Gastrocnemius medialis (tissue), 4 donors: ENCODE measurements at places on chromosomes 2 and 18. TPM values are rescaled to one million over a fixed set of nuclear protein-coding genes. Genes with fewer than 3 reads are reported as not detected.

RTP5 gene
- not detected for total RNA-seq

NHEJ1 gene
- total RNA-seq, result 27.0 TPM

UCN gene
- not detected for total RNA-seq

USP14 gene
- 45.2 TPM for total RNA-seq

CIB4 gene
- total RNA-seq, result not detected

PDCL3 gene
- 25.2 TPM for total RNA-seq

HPCAL1 gene
- 38.4 TPM for total RNA-seq

NYAP2 gene
- 1.7 TPM for total RNA-seq

BMP10 gene
- total RNA-seq, result not detected

TTC21B gene
- total RNA-seq, result 13.0 TPM

CAPN14 gene
- not detected for total RNA-seq

IHH gene
- total RNA-seq, result not detected

DNA sequence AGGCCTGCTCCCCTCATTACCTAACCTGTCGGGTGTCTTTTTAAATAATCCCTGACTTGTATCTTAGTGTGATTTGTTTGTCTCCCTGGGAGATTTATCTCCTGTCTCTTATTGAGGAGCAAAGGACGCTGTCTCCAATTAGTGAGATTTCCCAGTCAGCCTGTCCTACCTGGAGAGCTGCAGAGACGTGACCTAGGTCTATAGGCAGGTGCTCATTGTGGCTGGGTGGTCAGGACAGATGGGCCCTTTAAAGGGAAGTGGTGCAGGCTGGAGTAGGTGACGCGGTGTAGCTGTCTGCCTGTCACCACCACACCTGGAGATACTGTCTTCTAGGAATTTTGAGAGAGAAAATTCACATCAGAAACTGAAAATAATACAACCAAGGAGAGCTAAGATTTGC, 28.0 kb downstream of the PLB1 start:
- no peaks in the 10 kb centered on the region for H3K36me3 ChIP-seq
- H3K4me1 ChIP-seq, result peaks cover 17% of the 10 kb centered on the region
- H3K4me3 ChIP-seq, result no peak overlapping the region
- no peak overlapping the region for H3K27ac ChIP-seq
- no peaks in the 10 kb centered on the region for H3K27me3 ChIP-seq
- no peak for DNase-seq

DNA sequence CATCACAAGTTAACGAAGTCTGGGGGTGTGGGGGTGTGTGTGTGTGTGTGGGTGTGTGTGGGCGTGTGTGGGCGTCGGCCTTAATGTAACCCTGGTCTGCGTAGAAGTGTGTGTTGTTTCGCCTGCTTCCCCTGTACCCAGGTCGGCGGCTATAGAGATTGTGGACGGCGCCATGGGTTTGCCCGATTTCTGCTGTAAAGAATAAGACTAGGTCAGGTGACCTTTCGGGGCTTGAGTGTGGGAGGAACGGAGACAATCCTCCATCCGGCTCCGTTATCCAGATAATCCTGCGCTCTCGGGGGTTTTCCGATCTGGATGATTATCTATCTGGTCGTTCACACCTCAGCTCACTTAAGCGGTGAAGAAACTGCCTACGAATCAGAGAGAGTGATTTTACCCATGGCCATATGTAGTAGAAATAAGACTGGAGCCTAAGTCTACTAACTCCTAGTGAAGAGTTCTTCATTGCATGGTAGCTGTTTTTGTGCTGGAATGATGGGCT, 543 bp downstream of the HADHB start:
- H3K36me3 ChIP-seq, result no peaks in the 10 kb centered on the region
- H3K4me1 ChIP-seq, result peaks cover 50% of the 10 kb centered on the region
- H3K4me3 ChIP-seq, result peak overlapping the region; percentile 94

DNA sequence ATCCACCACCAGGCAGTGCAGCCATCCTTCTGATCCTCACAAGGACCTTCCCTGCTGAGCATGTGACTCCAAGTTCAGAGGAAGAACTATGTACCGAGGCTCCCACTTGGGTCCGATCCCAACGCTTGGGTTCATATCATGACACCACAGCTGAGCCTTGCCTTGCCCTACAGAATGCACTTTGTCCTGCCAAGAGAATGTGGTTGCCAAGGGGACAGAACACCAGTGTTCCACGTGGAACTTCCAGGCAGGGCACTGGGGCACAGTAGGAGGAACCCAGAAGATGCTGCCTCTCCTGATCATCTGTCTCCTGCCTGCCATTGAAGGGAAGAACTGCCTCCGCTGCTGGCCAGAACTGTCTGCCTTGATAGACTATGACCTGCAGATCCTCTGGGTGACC, at the start of gene TEX51:
TEX51 (plus strand) TSS at position 255 of the 400 bp plus-strand sequence; CDS start at position 284, 29 bp downstream.
- no peak for DNase-seq
- H3K4me3 ChIP-seq, result no peak within 1 kb of the TSS
- no peak within 1 kb of the TSS for H3K27ac ChIP-seq
- no peaks in the 10 kb centered on the region for H3K36me3 ChIP-seq
- H3K4me1 ChIP-seq, result no peaks in the 10 kb centered on the region

- H3K4me3 ChIP-seq, result peak overlapping the region; percentile 97
- H3K27me3 ChIP-seq, result no peaks in the 10 kb centered on the region
- H3K4me1 ChIP-seq, result peaks cover 59% of the 10 kb centered on the region
Measured at GRCh38 chr2:202036601-202037037, 3.0 kb downstream of the FZD7 start.

DNA sequence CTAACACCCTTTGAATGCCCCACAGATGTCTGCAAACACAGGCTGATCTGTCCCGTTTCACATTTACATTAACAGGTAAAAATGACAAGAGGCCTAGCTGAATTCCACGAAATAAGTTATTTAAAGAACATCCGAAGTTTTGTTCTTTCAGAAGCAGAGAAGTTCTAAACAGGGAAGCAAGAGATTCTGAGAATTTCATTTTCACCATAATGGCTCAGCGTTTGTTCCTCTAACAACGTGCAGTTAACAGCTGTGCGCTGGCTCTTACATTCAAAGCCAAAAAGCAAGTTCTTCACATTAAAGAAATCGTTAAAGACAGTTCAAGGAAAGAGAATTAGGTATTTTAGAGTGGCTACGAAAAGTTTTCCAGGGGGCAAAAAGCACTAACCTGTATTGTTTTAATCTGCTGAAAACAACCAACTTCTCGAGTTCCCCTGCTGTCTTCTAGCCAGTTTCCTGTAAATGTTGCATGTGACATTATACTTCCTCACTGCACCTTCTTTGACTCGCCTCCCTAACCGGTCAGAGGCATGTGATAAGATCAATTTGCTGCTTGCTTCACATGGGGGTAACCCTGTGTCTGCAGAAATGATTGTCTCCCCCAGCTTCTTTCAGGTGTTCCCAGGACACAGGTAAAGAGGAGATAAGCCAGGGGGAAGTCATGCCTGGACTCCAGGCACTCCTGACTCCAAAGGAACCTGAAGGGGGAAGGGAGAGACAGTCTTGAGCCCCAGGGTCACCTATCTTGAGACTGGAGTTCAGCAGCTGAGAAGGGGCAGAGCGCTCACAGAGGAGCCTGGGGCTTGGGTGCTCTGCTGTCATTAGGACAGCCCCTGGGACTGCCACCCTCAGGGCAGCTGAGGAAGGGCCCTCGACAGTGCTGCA, 36.8 kb upstream of the WIPF1 start:
- peak overlapping the region; percentile 31 for H3K4me3 ChIP-seq
- H3K36me3 ChIP-seq, result no peaks in the 10 kb centered on the region
- H3K27ac ChIP-seq, result peak overlapping the region; percentile 43
- H3K4me1 ChIP-seq, result peaks cover 8% of the 10 kb centered on the region
- no peaks in the 10 kb centered on the region for H3K27me3 ChIP-seq

GRCh38 chr2:196328088-196328680, 156.8 kb upstream of the STK17B start:
- H3K27ac ChIP-seq, result no peak overlapping the region
- no peaks in the 10 kb centered on the region for H3K27me3 ChIP-seq
- H3K4me1 ChIP-seq, result no peaks in the 10 kb centered on the region
- no peaks in the 10 kb centered on the region for H3K36me3 ChIP-seq
- no peak overlapping the region for H3K4me3 ChIP-seq
- no peak for DNase-seq

DNA sequence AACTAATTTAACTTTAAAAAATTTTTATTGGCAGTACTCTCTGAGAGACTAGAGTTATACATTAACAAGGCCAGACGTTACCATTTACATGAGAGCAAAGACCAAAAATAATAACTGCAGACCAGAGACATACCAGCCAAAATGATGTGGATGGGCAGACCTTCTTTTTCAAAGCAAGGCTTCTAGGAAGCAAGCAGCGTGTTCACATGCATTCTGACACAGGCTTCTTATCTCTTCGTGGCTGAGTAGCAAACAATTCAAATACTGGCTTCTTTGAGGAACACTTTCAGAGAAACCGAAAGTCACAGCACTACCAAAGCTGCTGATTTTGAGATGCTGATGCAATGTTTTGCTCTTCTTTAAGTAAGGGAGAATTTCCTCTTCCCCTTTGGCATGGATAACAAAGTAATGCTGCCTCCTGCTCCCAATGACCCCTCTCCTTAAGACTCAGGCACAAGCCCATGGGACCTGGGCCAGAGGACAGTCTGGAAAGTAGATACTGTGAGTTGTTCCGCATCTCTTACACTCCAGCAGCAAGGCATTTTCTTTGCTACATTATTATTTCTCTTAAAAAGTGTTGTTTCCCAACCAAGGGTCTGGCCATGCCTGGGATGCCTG, 181.9 kb downstream of the MREG start:
- peaks cover 27% of the 10 kb centered on the region for H3K4me1 ChIP-seq
- no peak for DNase-seq
- peak overlapping the region; percentile 44 for H3K27ac ChIP-seq
- H3K27me3 ChIP-seq, result no peaks in the 10 kb centered on the region

DNA sequence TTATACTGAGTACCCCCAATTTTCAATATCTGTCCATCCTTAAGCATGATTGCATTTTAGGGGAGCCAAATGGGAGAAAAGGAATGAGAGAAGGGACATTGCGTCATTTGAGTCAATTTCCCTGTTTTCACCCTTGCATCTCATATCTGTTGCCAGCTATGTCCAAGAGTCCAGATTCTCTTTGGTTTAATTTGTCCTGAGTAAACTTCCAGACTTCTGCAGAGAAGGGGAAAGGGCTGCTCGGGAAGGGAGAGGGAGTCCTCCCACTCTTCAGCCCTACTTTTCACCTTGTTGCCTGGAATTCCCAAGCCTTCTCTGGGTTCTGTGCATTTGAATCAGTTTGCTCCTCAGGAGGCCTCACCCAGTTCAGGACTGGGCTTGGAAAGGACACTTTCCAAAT, 16.5 kb downstream of the GREB1 start:
- H3K4me1 ChIP-seq, result no peaks in the 10 kb centered on the region
- H3K27me3 ChIP-seq, result no peaks in the 10 kb centered on the region
- H3K27ac ChIP-seq, result no peak overlapping the region
- H3K36me3 ChIP-seq, result no peaks in the 10 kb centered on the region

GRCh38 chr2:120878970-120879369, 143.3 kb downstream of the GLI2 start:
- peaks cover 33% of the 10 kb centered on the region for H3K4me1 ChIP-seq
- no peaks in the 10 kb centered on the region for H3K27me3 ChIP-seq
- no peak overlapping the region for H3K27ac ChIP-seq
- no peak overlapping the region for H3K4me3 ChIP-seq
- no peaks in the 10 kb centered on the region for H3K36me3 ChIP-seq

DNA sequence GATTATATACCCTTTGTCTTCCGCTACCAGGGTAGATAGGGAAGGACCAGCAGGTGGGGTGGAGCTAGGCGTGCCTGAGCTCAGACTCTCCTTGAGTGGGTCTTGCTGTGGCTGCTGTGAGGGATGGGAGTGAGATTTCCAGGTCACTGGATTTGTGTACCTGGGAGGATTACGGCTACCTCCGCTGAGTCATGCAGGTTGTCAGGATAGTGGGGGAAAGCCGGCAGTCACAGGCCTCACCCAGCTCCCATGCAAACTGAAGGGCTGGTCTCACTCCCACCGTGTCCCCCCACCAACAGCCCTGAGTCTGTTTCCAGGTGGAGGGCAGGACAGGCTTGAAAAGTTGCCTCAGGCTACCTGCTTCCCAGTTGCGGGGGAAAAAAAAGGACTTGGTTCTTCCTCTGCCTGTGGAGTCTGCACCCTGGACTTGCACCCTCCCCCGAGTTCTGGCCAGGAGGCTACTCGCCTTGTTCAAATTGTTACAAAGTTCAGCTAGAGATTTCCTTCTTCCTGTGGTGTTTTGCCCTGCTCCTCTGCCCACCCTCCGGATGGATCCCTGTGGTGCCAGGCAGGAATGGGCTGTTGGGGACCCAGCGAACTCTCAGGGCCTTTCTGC, 268.3 kb downstream of the VAPA start:
- no peaks in the 10 kb centered on the region for H3K4me1 ChIP-seq
- no peak for DNase-seq
- H3K4me3 ChIP-seq, result no peak overlapping the region
- no peaks in the 10 kb centered on the region for H3K36me3 ChIP-seq

DNA sequence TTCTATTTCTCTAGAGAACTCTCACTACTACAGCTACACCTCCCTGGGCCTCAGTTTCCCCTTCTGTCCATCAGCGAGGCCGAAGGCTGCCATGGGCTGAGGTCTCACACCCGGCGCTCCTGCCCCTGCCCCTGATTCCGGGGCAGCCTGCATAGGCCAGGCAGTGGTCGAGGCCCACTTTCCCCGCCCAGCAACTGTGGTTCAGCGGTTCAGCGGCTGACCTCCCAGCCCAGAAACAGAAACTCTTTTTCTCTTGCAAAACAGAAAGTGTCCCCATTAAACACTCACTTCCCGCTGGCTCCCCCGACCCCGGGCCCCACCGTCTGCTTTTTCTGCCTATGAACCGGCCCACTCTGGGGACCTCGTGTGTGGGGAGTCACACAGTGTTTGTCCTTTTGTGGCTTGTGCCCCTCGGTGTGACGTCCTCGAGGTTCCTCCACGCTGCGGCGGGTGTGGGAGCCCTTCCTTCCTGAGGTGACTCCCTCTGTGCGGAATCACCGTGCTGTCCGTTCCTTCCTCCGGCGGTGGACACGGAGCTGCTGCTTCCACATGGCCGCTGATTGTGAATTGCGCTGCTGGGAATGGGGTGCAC, 16.0 kb downstream of the PDCD1 start:
- peaks cover 4% of the 10 kb centered on the region for H3K27me3 ChIP-seq
- no peak for DNase-seq
- H3K4me3 ChIP-seq, result no peak overlapping the region
- H3K27ac ChIP-seq, result peak overlapping the region; percentile 17
- H3K4me1 ChIP-seq, result no peaks in the 10 kb centered on the region

GRCh38 chr2:232505856-232506255, 14.3 kb upstream of the PRSS56 start:
- no peak for DNase-seq
- H3K27ac ChIP-seq, result no peak overlapping the region
- peaks cover 10% of the 10 kb centered on the region for H3K4me1 ChIP-seq
- peaks cover 9% of the 10 kb centered on the region for H3K27me3 ChIP-seq

GRCh38 chr2:203354966-203355365, 26.8 kb downstream of the ABI2 start:
- no peak overlapping the region for H3K4me3 ChIP-seq
- H3K27ac ChIP-seq, result no peak overlapping the region
- H3K4me1 ChIP-seq, result no peaks in the 10 kb centered on the region
- no peaks in the 10 kb centered on the region for H3K36me3 ChIP-seq
- H3K27me3 ChIP-seq, result no peaks in the 10 kb centered on the region
- DNase-seq, result no peak

DNA sequence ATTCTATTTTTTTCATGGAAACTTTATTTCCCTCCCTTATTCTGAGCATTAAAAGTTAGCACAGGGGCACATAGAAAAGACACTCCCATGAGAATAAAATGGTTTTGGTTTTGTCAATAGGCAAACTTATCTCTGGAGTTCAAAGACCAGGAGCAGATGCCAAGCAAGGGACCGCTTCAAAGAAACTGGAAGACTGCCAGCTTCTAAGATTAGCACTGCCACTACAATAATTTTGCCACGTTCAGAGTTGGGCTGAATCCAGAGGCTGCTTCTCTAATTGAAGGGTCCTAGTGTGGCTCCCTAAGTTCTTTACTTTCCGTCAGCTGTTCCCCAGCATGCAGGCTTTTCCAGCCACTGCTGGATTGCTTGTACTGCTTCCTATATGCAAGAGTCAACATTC, 681.0 kb upstream of the GCFC2 start:
- no peak for DNase-seq
- H3K27me3 ChIP-seq, result no peaks in the 10 kb centered on the region
- no peaks in the 10 kb centered on the region for H3K4me1 ChIP-seq
- no peaks in the 10 kb centered on the region for H3K36me3 ChIP-seq
- no peak overlapping the region for H3K4me3 ChIP-seq
